MV-4-11 (cell line): ENCODE measurements at places on chromosomes 1 and 21.

DNA sequence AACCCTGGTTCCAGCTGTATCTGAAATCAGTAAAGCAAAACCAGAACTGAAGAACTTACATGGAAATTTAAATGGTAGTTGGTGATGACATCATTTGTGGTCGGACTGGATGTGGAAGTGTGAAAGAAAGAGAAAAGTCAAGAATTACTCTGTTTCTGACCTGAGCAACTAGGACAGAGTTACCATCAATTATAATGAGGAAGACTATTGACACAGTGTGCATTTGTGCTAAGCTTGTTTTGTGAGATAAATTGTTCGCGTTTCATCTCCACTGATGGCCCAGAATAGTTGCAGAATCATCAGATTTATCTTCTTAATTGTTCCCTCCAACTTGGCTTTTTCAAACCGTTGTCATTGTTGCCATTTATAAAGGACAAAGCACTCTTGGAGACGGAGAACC is 410.6 kb upstream of the DEPDC1 start:
- DNase-seq = peak; percentile 90

- peak; percentile 50 for DNase-seq
Measured at GRCh38 chr21:45153358-45154318, 79.3 kb downstream of the ADARB1 start.

- DNase-seq = no peak
Measured at GRCh38 chr1:9369964-9370788, 77.5 kb downstream of the SPSB1 start.

- no peak for DNase-seq
Measured at GRCh38 chr1:182587666-182588499, 1.2 kb downstream of the RNASEL start.
